ENCODE measurements at places on chromosomes 6 and 20.
A peak's percentile ranks its signal among the peaks of the same experiment; 100 is the strongest.

DNA sequence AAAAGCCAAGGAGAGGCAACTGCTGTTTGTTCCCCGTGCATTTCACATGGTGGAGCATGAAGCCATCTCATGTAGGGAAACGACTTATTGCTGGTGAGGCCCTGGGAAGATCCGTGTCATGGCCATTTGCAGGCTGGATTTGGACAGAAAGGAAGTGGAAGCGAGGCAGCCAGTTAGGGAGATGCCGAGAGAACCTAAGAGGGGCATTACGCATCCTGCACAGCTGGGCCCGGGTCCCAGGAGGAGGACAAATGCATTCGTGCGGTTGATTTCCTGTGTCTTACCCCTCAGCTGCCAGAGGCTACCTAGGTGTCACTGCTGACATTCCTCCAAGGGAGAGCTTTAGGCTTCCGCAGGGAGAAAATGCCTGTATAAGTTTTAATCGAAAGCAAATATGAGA lies 316.2 kb upstream of the CDYL start:
- DNase-seq: no peak

DNA sequence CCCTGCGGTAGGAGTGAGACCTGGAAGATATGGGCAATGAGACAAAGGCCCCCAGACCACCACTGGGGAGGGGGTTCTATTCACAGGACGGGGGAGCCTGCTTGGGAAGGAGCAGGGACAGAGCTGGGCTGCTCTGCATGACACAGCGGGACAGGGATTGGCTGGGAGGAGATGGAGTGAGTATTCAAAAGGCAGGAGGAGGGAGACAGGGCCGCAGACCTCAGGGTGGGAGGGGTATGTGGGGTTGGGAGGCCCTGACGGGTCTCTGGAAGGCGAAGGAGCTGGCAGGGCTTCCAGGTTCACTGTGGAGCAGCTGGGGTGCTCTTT lies 60.8 kb upstream of the RPS6KA2 start:
- DNase-seq: no peak

DNA sequence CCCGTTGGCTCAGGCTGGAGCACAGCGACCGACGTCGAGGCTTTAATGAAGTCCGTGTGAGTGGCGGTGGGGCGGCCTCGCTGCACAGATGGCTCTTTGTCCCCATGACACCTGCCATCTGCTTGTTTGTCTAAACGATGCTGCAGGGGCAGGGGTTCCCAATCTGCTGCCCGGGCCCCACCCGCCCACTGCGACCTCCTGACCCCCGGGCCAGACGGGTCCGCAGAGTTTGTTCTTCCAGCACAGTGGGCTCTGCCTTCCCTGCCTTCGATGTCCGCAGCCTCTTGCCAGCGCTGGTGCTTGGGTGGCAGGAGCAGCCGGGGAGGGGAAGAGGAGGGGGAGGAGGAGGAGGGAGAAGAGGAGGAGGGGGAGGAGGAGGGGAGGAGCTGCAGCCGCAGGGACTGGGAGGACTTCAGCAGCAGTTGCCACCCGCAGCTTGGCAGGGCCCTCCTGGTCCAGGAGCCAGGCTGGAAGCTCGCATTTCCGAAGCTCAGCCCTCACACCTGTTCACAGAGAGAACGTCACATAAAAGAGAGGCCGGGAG lies 210.0 kb downstream of the DLL1 start:
- no peak for DNase-seq

DNA sequence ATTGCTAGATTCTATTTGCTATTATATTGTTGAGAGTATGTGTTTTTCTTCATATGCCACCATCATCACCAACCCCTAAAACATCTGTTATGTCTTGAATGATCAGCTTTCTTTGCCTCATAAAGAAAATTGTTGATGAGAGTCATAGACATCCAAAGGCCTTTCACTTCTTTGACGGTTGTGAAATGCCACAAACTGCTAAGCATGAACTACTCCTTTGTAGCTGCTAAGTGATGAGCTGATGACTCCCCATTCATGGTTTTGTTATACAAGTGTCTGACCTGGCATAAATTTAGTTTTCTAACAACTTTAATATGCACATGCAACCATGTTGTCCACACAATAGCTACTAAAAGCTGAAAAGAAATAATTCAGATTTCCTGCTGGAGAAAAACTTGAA lies 684 bp upstream of the MED23 start:
- DNase-seq: no peak

GRCh38 chr20:46255440-46256104 lies 52.7 kb downstream of the CDH22 start:
- no peak for DNase-seq

- no peak for DNase-seq
Measured at GRCh38 chr6:109894181-109894580, 83.9 kb upstream of the GPR6 start.

DNA sequence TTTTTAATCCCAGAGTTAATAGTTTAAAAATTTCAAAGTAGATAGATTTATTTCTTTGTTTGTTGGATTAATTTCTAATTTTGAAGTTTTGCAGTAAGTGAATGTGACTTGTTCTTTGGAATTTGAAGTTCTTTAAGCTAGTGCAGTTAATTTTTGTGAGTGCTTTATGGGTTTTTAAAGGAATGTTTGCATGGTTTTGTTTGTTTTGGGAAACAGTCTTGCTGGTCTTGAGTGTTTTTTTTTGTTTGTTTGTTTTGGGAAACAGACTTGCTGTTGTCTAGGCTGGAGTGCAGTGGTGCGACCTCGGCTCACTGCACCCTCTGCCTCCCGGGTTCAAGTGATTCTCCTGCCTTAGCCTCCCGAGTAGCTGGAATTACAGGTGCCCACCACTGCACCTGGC lies 9.5 kb downstream of the PANK2 start:
- no peak for DNase-seq

- no peak for DNase-seq
Measured at GRCh38 chr20:15387228-15387627, 1049.8 kb upstream of the FLRT3 start.

- DNase-seq: peak; percentile 56
Measured at GRCh38 chr20:35463455-35464300, 8.3 kb downstream of the CEP250 start.

- DNase-seq: peak; percentile 59
Measured at GRCh38 chr6:37155394-37156312, 14.3 kb upstream of the PIM1 start.

- DNase-seq: no peak
Measured at GRCh38 chr6:168190014-168190405, 111.0 kb upstream of the FRMD1 start.

DNA sequence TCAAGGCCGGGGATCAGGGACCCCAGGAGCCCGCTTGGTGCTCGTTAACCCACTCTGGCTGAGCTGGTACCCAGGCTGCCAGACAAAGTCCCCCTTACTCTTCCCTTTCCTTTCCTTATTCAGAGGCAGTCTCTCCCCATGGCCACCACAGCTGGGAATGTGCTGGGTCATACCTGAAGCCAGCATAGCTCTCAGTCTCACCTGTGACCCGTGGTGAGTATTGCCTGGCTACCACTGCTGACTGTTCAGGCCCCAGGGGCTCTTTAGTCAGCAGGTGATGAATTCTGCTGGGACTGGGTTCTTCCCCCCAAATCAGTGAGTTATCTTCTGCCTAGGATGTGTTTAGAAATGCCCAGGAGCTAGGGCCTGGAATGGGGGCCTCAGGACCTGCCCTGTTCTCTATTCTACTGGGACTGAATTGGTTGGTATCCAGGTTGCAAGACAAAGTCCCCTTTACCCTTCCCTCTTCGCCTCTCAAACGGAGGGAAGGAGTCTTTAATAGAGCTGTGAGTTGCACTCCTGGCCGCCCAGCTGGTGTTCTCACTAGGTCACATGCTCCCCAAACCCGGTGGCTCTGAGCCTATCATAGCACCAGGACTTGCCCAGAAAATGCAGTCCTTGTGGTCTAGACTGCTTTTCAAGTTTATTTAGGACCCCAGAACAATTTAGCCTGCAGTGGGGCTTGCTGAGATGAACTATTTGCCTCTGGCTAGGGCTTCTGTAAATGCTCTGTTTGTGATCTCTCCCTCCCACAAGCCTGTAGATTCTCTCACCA lies 64.6 kb downstream of the MYO6 start:
- no peak for DNase-seq

GRCh38 chr20:324177-325044 lies 941 bp upstream of the SOX12 start:
- peak; percentile 97 for DNase-seq

DNA sequence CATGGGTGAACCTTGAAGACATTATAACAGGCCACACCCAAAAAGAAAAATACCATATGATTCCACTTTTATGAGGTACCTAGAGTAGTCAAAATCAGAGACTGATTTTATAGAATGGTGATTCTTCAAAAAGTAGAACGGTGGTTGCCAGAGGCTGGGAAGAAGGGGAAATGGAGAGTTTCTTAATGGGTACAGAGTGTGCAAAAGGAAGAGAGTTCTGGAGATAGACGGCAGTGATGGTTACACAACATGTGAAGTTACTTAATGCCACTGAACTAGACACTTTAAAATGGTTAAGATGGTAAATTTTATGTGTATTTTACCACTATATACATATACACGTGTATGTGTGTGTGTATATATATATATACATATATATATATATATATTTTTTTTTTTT lies 80.8 kb downstream of the PRND start:
- no peak for DNase-seq

DNA sequence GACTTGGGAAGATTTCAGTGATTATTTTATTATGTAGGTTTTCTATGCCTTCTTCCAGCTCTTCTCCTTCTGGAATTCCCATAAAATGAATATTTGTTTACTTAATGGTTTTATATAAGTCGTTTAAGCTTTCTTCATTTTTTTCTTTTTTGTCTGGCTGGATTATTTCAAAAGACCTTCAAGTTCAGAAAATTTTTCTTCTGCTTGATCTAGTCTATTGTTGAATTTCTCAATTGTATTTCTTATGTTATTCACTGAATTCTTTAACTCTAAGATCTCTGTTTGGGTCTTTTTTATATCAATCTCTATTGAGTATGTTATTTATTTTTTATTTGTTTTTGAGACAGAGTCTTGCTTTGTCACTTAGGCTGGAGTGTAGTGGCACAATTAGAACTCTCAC lies 117.4 kb downstream of the CEP57L1 start:
- DNase-seq: no peak

- no peak for DNase-seq
Measured at GRCh38 chr6:126359936-126360537, 20.1 kb downstream of the CENPW start.

DNA sequence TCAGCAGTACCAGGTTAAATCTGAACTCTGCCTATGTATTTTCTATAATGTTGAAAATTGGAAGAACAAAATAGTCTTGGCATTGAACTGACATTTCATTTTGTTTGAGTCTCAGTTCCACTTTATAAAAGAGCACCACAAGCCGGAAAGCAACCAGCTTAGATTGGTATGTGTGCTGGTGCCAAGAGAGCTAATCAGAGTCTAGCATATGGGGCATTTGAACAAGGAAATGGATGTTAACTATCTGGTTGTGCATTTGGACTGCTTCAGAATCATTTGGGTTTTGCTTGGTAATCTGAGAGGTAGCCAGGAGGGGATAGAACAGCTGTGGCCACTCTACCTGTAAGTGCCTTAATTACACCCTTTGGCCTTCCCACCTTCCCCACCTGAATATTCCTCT lies 184.8 kb downstream of the GRIK2 start:
- no peak for DNase-seq

GRCh38 chr6:16949716-16950115 lies 152.1 kb upstream of the STMND1 start:
- no peak for DNase-seq

GRCh38 chr6:111995404-111995803 lies 58.5 kb upstream of the CCN6 start:
- no peak for DNase-seq

GRCh38 chr6:169155481-169155880 lies 98.2 kb downstream of the THBS2 start:
- no peak for DNase-seq

DNA sequence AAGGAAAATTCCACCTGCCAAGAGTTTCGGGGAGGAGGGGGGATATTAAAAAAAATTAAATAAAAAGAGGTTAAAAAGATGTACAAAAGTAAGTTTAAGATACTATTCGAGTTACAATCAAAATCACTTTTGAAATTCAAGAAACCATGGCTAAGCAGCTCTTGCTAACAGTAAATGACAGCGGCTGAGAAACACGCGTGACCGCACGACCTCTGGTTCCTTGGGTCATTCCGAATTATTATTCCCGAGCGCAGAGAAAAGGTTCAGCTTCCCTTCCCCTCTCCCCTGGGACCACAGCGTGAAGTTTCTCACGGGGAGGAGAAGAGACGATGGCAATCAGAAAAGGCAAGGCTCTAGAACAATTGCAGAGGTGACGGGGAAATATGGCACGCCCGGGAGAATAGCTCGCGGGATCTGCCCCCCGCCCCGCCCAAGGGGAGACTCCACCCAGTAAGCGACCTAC lies 496 bp downstream of the TMEM242 start:
- no peak for DNase-seq

DNA sequence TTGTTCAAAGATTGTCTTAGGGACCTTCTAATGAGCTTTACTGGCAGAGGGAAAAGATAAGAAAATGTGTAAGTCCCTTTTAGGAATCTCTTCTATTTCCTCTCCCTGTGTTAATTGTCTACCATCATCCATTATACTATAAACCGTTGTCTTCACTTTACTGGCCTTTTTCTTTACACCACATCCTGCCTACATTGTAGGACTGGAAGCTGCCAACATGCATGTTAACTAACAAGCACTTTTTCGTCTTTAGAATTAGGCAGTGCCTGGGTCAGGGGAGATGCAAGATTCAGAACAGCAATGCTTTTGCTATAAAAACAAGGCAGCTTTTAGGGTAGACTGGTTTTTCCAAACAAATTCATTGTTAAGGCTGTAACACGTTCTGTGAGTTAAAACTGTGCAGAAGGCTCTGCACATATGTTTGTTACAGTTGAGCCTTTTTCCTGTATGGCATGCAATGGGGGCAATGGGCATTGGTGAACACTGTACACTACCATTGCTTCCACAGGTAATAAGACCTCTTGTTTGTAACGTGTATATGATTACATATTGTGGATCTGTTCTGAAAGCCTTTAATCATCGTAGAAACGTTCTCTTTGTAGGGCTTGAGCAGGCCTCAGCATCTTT lies 10.9 kb upstream of the PKIG start:
- no peak for DNase-seq

DNA sequence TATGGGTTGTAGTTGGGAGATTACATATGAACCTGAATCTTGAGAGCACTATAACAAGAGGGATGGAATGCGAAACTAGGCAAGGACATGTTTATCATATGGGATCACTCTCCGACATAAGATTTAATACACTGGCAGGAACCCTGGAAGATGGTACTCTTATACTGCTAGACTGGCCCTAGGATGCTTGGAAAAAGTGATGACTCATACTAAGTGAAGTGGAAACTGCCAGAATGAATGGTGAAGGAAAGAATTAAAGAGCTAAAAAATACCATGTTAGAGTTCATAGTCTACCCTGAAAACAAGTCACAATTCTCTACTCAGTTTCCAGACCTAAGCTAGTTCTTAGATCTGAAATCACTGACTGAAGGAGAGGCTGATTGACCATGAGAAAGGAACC lies 45.5 kb upstream of the THEMIS start:
- DNase-seq: no peak

- DNase-seq: no peak
Measured at GRCh38 chr20:46627234-46627633, 24.0 kb downstream of the SLC13A3 start.

GRCh38 chr6:68633972-68634725 lies 933 bp upstream of the ADGRB3 start:
- no peak for DNase-seq

Data from memory B cell (primary cell).